ENCODE measurements at places on chromosomes 2 and 18.

DNA sequence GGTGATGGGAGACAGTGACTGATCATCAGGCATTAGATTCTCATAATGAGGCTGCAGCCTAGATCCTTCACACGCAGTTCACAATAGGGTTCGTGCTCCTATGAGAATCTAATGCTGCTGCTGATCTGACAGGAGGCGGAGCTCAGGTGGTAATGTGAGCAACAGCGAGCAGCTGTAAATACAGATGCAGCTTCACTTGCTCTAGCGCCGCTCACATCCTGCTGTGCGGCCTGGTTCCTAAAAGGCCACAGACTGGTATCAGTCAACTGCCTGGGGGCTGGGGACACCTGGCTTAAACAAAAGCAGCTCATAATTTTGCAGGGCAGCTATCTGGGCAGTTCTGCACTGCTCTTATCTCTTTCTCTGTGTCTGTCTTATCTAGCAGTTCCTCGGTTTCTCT is 20.4 kb upstream of the CD226 start:
- DNase-seq, result no peak

GRCh38 chr2:104793966-104794365 is 59.9 kb upstream of the POU3F3 start:
- DNase-seq, result no peak

GRCh38 chr18:73923866-73924265 is 223.8 kb downstream of the FBXO15 start:
- DNase-seq, result no peak

DNA sequence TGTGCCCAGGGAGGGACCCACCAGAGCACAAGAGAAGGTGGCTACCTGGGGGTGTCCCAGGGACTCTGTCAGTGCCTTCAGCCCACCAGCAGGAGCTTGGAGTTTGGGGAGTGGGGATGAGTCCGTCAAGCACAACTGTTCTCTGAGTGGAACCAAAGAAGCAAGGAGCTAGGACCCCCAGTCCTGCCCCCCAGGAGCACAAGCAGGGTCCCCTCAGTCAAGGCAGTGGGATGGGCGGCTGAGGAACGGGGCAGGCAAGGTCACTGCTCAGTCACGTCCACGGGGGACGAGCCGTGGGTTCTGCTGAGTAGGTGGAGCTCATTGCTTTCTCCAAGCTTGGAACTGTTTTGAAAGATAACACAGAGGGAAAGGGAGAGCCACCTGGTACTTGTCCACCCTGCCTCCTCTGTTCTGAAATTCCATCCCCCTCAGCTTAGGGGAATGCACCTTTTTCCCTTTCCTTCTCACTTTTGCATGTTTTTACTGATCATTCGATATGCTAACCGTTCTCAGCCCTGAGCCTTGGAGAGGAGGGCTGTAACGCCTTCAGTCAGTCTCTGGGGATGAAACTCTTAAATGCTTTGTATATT is 14.0 kb downstream of the ITM2C start:
- no peak for DNase-seq

DNA sequence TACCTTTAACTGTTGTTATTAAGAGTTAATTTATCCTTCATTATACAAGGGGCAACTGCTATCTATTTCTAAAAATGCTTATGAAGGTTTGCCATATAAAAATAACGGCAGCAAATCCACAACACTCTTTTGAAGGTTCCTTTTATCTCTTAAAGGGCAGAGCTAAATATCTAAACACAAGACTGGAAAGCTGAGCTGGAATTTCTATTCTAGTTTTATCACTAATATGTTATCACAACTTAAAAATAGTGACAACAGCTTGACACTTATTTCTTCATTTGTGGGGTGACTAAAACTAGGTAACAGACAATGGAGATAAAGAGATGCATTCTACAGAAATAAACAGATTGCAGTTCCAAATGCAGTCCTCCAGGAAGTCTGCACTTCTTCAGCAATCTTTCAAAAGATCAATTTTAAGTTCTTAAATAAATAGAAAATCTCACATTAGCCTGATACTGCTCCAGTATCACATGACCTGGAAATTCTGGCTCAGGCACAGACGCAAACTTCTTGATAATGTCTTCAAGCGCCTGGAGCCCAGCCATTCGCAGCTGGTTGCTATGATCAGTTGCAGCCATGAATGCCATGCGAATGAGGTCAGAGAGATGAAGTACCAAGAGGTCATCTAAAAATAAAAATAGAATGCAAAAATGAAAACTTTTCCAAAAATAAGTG is 54.0 kb upstream of the STRN start:
- no peak for DNase-seq

- no peak for DNase-seq
These were observed 85.6 kb downstream of the ASB1 start for GRCh38 chr2:238512247-238512867.

DNA sequence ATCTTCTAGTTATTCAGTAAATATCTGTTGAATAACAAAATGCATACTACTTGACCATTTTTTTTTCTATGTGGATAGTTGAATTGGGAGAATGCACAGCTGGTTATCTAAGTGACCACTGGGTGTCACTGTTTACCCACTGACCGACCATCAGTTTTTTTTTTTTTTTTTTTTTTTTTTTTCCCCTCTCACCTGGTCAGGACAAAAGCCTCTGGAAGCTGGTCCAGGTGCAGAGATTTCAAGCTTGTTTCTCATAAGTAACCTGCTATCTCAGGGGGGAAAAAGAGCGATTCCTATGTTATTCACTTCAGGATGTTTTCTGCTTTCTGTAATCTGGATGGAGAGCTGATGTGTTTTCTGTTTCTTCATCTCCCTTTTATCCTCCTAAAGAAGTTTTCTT is 256.0 kb downstream of the DCDC2C start:
- DNase-seq, result peak; percentile 42

DNA sequence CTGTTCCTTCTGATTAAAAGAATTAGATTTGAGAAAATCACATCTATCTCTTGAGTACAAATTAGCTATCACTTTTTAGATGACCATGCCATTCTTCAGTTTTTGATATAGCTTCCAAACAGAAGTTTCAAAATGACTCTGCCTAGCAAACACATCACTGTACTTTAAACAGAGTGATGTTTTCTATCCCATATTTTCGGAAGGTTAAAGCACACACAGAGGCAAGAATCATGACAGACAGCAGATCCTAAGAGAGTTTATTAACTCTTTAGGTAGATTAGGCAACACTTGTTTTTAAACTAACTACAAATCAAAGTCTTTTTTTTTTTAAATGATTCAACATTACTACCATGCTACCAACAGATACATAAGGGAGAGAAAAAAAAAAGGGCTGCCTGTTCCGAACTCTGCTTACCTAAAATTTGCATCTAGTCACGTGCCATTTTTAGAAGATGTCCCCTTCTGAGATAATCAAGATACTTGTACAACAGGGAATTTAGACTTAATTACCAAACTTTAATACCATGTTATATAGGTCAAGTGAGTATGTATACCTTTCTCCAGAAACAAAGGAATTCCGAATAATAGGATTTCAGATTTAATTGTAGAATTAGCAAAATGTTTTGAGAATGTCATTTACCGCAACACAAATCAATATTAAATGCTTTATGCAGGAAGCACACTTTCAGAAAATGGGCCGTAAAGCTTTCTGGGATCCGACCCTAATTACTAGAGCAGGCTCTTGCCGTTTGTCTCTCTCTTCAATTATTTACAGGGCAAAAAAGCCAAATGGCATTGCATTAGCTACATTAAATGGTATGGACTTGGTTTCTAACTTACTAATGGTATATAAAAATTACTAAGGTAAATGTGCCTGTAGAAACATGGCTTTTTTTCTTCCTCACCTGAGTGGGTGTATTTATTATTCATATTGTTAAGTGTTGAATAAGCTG is 2.6 kb downstream of the RBMS1 start:
- DNase-seq, result no peak

- no peak for DNase-seq
These were observed 167.2 kb downstream of the TRIB2 start for GRCh38 chr2:12883906-12884305.

DNA sequence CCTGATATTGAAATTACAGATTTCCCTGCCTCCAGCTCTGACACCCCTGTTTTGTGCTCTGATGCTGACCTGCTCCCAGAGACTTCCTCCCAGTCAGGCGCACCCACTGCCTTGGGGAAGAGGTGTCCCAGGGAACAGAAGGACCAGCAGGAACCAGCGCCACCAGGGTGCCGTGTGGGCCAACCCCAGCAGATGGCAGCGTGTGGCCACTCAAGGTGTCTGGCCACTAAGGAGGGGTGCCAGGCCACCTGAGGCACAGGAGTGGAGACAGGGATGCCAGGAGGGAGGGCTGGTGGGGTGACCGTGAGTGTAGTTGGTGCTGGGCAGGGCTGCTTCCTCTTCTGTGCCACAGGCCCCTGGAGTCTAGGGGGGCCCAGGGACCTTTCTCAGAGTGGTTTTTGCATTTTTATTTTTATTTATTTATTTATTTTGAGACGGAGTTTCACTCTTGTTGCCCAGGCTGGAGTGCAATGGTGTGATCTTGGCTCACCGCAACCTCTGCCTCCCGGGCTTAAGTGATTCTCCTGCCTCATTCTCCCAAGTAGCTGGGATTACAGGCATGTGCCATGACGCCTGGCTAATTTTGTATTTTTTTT is 56.0 kb downstream of the TEX44 start:
- DNase-seq, result no peak

- DNase-seq, result no peak
These were observed 45.4 kb upstream of the RND3 start for GRCh38 chr2:150532879-150533278.

- no peak for DNase-seq
These were observed 305.9 kb upstream of the MEX3C start for GRCh38 chr18:51503351-51503750.

All from NCI-H2029 treated with DMSO at 0.1 percent for 48 hours (cell line).